ENCODE measurements at places on chromosomes 11 and 22.

DNA sequence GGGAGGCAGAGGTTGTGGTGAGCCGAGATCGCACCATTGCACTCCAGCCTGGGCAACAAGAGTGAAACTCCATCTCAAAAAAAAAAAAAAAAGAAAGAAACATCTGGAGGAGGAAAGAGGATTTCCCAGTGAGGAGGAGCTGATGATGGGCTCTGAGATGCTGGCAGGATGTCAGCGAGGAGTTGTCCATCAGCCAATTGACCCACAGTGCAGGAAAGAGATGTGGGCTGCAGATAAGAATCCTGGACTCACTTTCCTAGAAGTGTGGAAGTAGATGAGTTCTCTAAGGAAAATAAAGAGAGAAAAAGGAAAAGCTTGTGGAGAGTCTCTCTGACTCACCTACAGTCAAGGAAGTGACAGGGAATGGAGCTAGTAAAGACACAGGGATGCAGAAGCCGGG lies 9.7 kb downstream of the IZUMO1R start:
- DNase-seq = no peak

DNA sequence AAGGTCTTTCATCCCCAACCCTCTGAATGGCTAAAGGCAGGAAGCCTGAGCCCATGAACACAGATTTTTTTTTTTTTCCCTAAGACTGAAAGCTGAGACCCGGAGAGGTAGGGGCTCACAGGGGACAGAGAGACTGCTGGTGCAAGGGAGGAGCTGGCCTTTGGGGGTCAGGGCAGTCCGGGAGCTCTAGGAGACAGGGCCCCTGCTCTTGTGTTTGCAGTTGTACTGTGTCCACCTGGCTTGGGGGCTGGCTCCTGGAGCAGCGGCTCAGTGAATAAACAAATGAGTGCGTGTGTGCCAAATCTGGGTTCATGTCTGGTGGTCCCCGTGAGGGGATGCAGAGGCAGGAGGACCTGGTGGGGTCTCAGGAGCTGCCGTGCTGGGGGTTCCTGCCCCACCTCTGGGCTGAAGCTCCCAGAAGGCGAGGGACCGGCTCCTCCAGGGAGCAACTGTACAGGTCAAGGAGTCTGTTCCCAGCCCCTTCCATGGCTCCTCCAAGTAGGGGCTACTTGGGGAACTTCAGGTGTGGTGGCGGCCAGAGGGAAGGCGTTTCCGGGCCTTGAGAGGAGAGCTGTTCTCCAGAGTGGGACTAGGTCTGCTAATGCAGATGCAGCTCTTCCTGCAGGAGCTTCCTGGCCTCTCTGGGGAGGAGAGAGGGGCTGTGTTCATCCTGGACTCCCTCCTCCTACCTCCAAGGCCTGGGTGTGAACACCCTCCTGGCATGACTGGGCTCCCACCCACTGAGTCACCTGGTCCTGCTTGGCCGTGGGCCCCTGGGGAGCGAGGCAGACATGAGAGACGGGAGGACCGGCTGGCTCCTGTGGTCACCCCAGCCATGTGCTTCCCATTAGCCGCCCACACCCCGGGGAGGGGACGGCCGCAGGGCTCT lies 57.6 kb downstream of the FBXO7 start:
- no peak for DNase-seq

DNA sequence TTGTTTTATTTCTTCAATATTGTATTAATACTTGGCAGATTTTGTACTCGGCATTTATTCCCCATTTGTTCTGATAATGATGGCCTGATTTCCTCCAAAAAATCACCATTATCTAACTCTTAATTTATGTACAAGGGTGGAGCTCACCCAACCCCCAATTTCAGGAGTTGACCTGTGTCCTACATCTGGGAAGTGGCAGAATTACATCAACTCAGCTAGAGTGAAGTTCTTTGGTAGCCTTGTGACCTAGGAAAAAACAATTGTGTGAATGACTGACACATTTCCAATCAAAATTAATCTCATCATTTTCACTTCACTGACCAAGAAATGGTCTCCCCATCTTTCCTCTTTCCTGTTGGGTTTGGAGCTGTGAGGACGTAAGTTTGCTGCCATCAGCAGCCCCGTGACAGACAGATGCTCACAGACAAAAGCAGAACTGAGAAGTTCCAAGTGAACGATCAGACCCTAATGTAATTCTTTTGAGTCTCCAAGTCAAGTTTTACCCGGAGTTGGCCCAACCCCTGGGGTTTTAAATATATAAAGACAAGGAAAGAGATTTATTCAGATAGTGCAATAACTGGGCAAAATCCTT lies 16.6 kb upstream of the MS4A6E start:
- DNase-seq = no peak

DNA sequence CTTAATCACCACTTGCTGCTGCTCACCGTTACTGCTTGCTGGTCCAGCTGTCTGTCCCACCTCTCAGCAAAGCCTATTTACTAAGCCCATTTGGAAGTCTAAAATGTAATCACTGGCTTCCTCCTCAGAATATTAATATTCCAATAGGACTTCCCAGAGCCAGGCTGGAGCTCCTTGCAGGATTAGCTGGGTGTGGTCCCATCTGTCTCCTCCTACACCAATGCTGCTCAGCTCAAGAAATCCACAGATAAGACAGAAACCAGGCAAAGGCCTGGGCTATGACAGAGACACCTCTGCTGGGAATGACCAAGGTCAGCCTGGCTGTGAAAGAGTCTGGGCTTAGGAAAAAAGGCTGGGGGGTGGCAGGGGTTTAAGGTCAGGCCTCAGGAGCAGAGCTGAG lies 317.8 kb downstream of the BUD13 start:
- DNase-seq = no peak

DNA sequence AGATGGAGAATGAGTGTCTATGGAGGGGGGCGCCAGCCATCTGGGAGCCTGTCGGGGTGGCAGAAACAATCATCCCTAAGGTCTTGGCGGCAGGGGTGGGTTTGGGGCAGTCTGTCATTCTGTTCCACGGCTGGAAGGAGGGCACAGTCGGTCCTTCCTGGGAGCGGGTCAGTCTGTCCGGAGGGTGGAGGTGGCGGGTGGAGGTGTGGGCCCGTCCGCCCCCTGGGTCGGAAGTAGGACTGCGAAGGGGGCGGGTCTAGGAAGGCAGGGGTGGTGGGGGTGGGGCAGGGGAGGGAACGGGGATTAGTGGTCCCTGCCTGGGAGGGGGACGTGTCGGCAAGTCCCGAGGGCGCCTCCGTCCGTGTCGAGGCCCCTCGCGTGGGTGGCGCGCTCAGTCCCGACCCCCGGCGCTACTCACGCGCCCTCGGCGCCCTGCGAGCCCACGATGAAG lies 461 bp downstream of the TBC1D10A start:
- no peak for DNase-seq

GRCh38 chr11:78548911-78549590 lies 25.6 kb downstream of the NARS2 start:
- DNase-seq = no peak

GRCh38 chr11:112113539-112114457 lies 27.1 kb downstream of the SDHD start:
- DNase-seq = no peak

GRCh38 chr22:16915701-16916100 lies 90.5 kb upstream of the XKR3 start:
- DNase-seq = no peak

DNA sequence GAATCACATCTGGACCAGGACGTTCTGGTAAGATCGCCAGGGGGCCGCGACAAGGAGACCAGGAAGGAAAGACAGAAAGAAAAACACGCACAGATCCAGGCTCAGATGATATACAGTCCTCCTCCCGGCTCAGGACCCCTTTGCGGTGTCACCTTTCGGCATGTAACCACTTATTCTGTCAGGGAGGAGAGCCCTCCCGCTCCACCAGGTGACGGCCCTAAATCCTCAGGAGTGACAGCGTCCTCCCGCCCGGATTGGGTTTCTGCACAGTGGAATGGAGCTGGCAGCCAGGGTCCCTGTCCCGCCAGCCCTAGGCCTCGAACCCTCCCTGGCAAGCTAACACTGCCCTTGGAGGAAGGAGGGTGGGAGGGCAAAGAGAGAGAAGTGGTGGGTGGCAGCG lies 24.3 kb upstream of the KCNQ1OT1 start:
- DNase-seq = no peak

GRCh38 chr11:116473790-116474346 lies 298.9 kb downstream of the BUD13 start:
- DNase-seq = no peak

DNA sequence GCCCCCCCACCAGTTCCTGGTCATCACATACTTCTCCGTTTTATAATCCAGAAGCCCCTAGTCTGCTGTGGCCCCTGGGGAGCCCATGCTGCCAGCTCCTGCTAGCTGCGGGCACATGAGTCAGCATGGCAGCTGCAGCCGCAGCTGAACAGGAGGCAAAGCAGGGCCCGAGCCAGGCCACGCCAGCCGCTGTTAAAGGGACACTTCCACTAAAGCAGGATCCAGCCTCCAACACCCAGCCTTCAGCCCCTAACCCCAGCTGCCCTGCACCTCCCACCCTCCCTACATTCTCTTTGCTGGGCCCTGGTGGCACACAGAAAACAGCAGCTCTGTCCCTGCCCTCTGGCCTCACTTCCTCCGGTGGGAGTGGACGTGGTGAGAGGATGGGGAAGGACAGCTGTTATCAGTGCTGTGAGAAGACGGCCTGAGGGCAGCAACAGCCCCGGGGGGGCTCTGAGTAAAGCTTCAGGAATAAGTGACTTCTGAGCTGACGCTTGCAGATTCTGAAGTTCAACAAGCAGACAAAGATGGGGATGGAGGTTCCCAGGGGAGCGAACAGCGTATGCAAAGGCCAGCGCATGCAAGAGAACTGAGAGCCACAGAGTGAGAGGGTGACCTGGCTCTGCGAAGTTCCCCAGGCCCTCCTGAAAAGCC lies 688 bp upstream of the LRRC74B start:
- no peak for DNase-seq

Measured in stimulated activated CD4-positive, alpha-beta T cell treated with anti-CD3 and anti-CD28 coated beads, TNF-alpha, amount 100 ng/mL, for 4 hours (primary cell).